HFFc6 (cell line): ENCODE measurements at places on chromosomes 2 and 18. TPM values are rescaled to one million over a fixed set of nuclear protein-coding genes. Genes with fewer than 3 reads are reported as not detected.

DNA sequence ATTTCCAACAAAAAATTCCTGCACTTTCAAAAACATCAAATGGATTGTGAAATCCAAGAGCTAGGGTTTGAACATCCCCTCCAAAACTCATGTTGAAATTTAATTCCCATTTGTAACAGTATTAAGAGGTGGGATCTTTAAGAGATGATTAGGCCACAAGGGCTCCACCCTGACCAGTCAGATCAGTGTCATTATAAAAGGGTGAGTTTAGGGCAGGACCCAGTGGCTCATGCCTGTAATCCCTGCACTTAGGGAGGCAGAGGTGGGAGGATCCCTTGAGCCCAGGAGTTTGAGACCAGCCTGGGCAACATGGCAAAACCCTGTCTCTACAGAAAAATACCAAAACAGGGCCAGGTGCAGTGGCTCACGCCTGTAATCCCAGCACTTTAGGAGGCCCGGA lies 8.9 kb downstream of the GTF3C2 start:
- DNase-seq: no peak

GRCh38 chr18:79769698-79770500 lies 27.8 kb upstream of the KCNG2 start:
- no peak for DNase-seq

The FAM210A gene
- total RNA-seq: 13.6 to 18.0 TPM (median 16.1 TPM) in 3 replicates

The RPRM gene
- total RNA-seq: not detected in 3 replicates
